ENCODE measurements at places on chromosomes 16 and 17. TPM values are rescaled to one million over a fixed set of nuclear protein-coding genes. Genes with fewer than 3 reads are reported as not detected.
A peak's percentile ranks its signal among the peaks of the same experiment; 100 is the strongest.

Gene TAF1C
- total RNA-seq = 80.8 TPM

GRCh38 chr16:5580296-5580695 lies 482.7 kb upstream of the EEF2KMT start:
- H3K27ac ChIP-seq = no peak overlapping the region
- H3K4me3 ChIP-seq = no peak overlapping the region
- no peaks in the 10 kb centered on the region for H3K36me3 ChIP-seq
- no peaks in the 10 kb centered on the region for H3K27me3 ChIP-seq
- no peak for DNase-seq
- no peaks in the 10 kb centered on the region for H3K4me1 ChIP-seq

Gene SERPINF2
- total RNA-seq = 5.9 TPM

Gene KRTAP9-2
- not detected for total RNA-seq

DNA sequence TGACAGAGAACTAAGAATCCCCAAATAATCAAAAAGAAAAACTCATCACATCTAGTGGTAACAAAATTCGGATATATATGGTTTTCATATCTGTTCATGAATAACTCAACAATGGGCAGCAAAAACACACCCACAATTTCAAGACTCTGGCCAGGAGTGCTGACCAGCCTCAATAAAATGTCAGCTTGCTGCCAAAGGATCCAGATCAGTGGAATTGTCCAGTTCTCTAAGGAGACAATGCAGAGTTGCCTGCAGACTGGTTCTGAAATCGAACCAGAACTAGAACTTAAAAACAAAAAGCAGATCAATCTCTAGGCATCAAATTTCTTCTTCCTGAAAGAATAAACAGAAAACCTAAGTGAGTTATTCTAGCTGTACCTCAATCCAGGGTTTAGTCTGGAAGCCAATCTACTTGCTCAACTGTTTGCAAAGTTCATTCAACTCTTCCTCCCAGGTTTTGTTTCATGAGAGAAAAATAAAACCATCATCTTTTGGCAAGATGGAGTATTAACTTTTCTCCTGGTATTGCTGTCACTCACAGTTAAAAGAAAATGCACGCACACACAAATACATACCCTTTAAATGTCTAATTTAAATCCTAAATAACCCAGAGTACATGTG lies 61.0 kb downstream of the CFDP1 start:
- H3K36me3 ChIP-seq = no peaks in the 10 kb centered on the region
- DNase-seq = no peak
- no peaks in the 10 kb centered on the region for H3K27me3 ChIP-seq
- H3K4me3 ChIP-seq = no peak overlapping the region

GRCh38 chr16:56288019-56288418 lies 96.7 kb downstream of the GNAO1 start:
- peak; percentile 46 for DNase-seq
- no peaks in the 10 kb centered on the region for H3K4me1 ChIP-seq
- no peaks in the 10 kb centered on the region for H3K27me3 ChIP-seq
- H3K27ac ChIP-seq = no peak overlapping the region

GRCh38 chr17:80102664-80103448 lies 1.5 kb downstream of the GAA start:
- DNase-seq = no peak
- H3K36me3 ChIP-seq = no peaks in the 10 kb centered on the region
- H3K27me3 ChIP-seq = no peaks in the 10 kb centered on the region
- H3K4me1 ChIP-seq = peaks cover 10% of the 10 kb centered on the region
- H3K27ac ChIP-seq = no peak overlapping the region
- no peak overlapping the region for H3K4me3 ChIP-seq

DNA sequence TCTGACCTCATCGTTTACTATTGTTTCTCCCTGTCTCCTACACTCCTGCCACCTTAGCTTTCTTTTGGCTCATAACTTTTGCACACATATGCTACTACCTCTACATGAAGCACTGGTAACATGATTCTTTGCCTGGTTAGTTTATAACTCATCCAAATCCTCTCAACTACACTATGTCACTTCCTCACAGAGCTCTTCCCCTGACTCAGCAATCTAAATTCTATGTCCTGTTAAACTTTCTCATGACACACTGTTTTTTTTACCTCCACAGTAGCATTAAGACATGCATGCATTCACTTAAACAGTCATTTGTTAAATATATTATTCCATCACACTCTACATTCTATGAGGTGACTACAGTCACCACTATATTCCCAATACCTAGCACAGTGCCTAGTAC lies 19.7 kb downstream of the APPBP2 start:
- H3K36me3 ChIP-seq = no peaks in the 10 kb centered on the region
- no peak overlapping the region for H3K4me3 ChIP-seq
- peaks cover 41% of the 10 kb centered on the region for H3K4me1 ChIP-seq
- no peaks in the 10 kb centered on the region for H3K27me3 ChIP-seq

Gene PROCA1
- total RNA-seq = not detected

DNA sequence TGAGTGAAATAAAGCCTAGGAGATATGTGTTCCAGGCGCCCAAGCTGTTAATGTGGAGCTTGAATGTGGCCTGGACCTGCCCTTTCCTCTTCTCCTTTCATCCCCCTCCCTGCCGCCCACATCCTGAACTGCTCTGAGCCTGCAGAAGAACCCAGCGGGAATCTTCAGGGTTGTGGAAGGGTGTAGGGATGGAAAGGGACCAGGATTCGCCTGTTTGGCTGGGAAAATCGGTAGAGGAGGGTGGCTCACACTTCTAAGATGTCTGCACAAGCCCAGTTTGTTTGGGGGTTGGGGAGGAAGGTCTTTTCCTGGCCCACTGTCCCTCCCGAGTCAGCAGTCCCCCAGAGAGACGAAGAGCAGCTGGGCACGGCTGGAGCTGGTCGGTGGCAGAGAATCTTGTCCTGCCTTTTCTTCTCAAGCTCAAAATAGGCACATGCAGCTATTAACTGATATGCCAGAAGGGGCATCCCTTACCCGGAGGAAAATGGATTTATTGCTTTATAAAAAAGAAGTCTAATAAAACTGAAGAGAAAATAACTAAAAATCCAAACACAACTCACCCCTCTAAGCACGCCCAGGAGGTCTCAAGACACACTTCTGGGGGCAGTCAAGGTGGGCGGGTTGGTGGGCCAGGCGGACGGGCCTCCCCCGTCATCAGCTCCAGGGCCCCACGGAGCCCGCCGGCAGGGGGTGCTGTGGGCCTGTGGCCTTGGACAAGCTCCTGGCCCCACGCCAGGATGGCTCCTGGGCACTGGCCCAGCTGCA lies 11.5 kb upstream of the PITPNA start:
- H3K4me3 ChIP-seq = no peak overlapping the region
- peak overlapping the region; percentile 66 for H3K27ac ChIP-seq
- DNase-seq = peak; percentile 94
- H3K27me3 ChIP-seq = no peaks in the 10 kb centered on the region
- H3K4me1 ChIP-seq = peaks cover 42% of the 10 kb centered on the region

Gene GP1BA
- total RNA-seq = not detected

Gene SPATA32
- 1.0 TPM for total RNA-seq

Gene NPIPA7
- not detected for total RNA-seq

Gene ELMO3
- 24.1 TPM for total RNA-seq

Measured in body of pancreas (tissue), 4 donors.